T47D (cell line): ENCODE measurements at places on chromosomes 2 and 18.

DNA sequence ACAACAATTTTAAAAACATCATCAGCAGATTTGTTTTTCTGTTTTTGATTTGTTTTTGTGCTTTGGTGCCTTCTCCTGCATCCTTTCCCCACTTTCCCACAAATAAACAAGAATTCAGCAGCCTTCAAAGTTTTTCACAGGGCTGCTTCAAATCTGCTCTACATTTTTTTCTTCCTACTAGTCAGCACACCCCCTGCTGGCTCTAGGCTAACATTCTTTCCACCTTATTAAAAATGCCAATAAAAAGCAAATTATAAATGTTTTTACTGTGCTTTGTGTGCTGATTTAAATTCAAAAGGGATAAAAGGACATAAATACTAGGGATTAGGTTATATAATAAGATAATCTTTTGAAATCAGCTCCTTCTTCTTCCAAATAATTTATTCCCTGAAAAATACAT is 6.2 kb upstream of the CNTNAP5 start:
- no peak for DNase-seq

GRCh38 chr2:105328281-105329196 is 996 bp downstream of the TGFBRAP1 start:
- peak; percentile 15 for DNase-seq

DNA sequence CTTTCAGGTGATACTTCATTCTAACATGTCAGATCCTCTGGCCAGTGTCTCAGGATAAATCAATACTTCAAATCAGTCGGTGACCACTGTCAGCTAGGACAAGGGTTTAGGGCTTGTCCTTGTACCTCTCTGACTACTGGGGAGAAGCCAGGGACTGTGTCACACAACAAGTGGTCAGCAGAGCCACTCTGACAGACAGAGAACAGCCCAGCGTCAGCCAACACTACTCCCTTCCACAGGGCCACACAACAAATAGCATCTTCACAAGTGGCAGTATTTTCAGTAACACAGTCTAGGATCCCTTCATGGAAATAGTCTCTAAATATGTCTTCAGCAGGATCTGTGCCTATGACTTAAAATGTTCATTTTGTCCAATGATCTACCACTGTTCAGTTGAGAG is 14.2 kb downstream of the FLACC1 start:
- DNase-seq, result no peak

DNA sequence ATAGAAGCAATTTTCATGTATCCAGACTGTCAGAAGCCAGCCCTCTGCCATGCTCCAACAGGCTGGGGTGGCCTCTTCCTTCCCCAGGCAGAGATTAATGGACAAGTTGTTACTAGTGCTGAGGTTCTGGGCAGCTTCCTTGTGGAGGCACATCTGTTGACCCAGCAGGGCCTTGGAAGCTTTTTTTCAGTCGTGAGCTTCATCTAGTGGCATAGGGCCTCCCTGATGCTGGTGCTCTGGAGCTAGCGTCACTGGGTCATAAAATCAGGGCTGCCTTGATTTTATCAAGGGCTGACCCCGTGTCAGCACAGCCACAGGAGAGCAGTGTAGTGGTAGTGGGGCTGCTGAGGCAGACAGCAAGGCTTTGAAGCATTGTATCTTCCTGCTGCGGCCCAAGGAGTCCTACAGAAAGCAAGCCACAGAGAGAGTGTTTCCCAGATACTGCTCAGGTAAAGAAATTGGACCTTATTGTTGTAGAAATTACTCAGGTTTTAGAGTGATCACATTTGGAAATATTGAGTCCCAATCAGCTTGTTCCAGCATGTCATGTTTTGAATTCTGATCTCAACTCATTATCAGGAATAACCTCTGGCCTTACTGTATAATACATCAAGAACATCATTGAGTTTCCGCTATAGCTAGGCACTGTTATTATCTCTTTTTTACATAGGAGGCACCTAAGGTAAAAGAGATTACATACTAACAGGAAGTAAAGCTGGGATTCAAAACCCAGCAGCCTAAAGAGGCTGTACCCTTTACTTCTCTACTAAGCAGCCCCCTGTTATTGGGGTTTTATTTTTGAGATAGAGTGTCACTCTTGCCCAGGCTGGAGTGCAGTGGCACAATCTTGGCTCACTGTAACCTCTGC is 92.3 kb upstream of the ALPP start:
- DNase-seq, result no peak

DNA sequence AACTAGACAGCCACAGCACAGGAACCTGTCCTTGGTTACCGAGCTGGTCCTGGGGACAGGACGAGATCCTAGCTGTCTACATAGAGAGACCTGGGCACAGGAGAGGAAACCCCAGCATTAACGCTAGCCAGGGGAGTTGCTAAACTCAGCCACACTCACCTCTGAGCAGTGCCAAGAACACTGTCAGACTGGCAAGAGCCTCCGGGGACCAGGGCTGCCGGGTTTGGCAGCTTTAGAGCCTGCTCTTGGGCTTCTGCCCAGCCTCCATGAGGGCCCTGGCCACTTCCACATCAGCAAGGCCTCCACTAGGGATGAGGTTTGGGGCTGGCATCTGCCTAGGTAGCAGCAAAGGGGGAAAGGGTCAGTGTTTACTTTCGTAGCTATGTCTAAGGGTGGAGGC is 6.7 kb downstream of the TMBIM1 start:
- peak; percentile 69 for DNase-seq

DNA sequence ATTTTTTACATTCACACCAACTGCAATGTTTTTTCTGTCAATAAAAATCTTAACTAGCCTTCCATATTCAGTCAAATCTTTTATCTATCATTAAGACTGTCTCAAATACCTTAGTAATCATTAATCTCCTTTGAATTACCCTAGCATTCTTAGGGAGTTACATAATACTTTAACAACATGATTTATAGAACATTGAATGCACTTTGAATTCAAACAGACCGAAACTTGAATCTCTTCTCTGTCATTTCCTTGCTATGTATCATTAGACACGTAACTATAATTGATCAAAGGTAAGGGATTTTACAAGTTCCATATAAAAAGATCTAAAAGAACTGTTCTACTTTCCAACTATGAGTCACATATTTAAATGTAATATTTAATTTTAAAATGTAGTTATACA is 330.9 kb downstream of the RIT2 start:
- DNase-seq, result no peak

- no peak for DNase-seq
Measured at GRCh38 chr18:38497266-38497665, 931.7 kb upstream of the CELF4 start.

DNA sequence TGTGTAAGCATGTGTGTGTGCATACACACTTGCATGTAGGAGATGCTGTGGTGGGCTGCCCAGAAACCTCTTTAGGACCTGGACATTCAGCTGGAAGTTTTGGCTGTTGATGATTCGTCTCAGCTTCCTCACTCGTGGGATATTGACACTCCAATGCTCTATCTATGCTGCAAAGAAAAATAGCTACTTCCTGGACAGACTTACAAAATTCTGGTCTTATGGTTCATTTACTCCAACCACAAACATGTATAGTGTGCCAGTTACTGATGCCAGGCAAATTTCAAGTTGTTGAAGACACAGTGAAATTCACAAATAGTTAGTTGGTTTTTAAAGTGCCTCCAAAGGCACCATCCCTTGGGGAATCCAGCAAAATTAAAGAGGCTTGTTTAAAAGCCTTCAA is 882.6 kb downstream of the CPS1 start:
- no peak for DNase-seq

DNA sequence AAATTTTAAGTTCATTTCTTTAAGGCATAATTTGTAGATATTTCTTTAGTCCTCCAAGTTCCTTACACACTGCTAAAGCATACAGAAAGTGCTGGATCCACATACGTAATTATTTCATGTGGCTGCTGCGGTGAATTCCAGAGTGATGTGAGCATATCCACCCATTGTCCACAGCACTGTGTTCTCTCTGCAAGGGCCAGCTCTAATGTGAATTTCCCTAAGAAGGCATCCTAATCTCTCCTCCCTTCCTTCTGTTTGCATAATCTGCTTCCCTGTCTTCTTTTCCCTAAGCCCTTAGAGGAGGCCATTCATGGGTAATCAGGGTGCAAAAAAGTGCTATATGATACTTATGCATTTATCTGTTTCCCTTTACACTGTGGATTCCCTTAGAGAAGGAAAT is 57.2 kb downstream of the COBLL1 start:
- DNase-seq, result no peak

GRCh38 chr18:21163647-21164547 is 52.3 kb upstream of the ROCK1 start:
- no peak for DNase-seq

- no peak for DNase-seq
Measured at GRCh38 chr2:118124288-118124891, 36.1 kb downstream of the INSIG2 start.

- no peak for DNase-seq
Measured at GRCh38 chr2:10814571-10815331, 2.2 kb upstream of the PDIA6 start.

GRCh38 chr18:51171625-51172259 is 25.7 kb downstream of the MEX3C start:
- no peak for DNase-seq

DNA sequence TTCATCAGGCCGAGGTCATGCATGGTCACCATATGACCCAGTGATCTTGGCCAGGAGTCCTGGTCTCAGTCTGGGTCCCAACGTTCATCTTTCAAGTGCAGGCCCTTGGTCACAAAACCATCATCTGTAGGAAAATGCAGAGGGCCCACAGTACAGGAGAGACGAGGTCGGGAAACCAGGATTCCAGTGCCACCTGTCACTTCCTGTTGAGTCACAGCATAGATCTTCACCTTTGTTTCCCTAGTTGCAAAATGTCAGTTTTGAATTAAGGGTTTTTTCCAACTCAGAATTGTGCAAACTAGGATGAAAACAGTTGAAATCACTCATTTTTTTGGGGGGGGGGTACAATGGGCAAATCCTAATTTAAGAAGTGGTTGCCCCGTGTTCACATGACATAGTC is 162.2 kb downstream of the INSIG2 start:
- no peak for DNase-seq

- no peak for DNase-seq
Measured at GRCh38 chr18:79406708-79407107, 11.0 kb downstream of the NFATC1 start.

- DNase-seq, result no peak
Measured at GRCh38 chr2:239383759-239384156, 17.1 kb downstream of the HDAC4 start.

DNA sequence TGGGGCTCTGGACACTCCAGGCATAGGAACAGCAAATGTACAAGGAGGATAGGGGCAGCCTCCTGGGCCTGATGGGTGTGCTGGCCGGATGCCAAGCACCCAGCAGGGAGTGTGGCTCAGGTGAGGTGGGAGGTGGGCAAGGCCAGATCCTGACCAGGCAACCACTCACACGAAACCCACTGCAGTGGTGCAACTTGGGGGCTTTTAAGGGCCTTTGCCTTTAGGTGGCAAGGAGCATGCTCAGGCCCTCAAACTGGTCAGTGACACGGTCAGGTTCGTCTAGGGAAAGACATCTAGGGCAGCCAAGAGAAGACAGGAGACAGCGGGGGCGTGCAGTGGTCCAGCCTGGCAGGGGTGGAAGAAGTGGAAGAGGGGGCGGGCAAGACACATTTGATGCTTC is 18.4 kb upstream of the TEX51 start:
- DNase-seq, result no peak

GRCh38 chr2:186068139-186068801 is 329.7 kb downstream of the FSIP2 start:
- no peak for DNase-seq

- DNase-seq, result no peak
Measured at GRCh38 chr2:239695728-239696240, 295.0 kb upstream of the HDAC4 start.

GRCh38 chr2:223486751-223487150 is 115.4 kb downstream of the SCG2 start:
- no peak for DNase-seq

DNA sequence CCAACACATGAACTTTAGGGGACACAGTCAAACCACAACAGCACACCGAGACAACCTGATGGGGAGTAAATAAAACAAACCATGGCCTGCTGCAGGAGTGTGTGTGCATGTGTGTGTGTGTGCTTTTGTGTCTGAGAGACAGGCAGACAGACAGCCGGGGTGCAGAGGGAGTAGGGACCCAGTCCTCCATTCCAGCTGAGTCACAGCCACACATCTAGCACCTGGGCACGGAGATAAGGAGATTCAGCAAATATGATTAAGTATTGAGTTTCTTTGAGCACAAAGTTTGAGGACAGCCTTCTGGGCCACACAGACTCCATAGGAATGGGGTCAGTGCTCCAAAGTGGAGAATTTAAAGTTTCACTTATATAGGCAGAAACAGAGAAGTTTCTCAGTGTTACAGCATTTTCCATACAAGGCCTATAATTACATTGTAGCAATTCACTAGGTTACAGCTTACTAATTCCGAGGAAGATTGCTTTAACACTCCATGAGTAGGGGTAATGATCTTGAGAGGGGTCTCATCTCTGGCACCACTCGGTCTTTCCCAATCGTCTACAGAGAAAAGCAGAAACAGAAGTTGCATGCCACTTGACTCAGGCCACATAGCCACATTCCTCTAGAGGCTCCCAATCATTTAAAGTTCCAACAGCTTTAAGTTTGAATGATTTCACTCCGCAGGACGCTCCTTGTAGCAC is 30.8 kb upstream of the PRLH start:
- no peak for DNase-seq

- no peak for DNase-seq
Measured at GRCh38 chr18:9708434-9709303, 568 bp downstream of the RAB31 start.

DNA sequence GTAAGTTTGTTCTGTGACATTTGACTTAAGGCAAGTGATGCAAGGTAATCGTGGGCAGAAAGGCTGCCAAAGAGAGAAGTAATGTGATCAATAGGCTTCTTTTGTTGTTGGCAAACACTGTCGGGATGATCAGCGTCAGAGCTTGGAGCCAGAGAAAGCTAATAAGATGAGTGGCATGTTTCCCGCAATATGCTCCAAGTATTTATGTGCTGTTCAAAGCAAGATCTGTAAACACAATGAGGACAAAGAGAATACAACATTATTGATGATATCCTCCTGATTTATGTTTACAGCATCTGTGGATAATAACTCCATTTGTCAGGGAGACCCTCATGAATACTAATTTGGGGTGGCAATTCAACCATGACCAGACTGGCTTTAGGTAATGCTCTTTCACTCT is 603.3 kb downstream of the TDRD15 start:
- DNase-seq, result no peak

DNA sequence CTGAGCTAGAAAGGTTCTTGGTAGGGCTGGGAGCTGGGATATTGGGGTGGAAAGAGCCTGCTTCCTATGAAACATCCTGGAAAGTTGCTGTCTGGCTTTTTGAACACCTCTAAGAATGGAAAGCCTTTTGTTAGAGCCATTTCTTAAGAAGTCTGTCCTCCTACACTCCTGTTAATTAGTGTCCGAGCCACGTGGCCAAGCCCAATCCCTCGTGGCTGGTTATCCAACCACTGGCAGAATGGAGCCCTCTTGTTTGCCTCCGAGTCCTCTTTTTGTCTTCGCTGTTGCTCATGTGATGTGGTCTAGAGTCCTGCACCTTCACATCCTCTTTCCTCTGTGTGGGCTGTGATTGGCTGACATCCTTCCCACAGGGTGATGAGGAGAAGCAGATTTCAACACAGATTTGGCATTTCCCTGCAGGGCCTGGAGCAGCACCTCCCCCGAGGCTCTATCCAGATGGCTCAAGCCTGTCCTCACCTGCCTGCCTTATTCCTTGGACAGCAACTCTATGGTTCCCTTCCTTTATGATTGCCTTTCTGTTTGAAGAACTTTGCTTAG is 8.2 kb upstream of the TOGARAM2 start:
- no peak for DNase-seq

- DNase-seq, result no peak
Measured at GRCh38 chr2:128424406-128425171, 105.9 kb upstream of the HS6ST1 start.

- DNase-seq, result no peak
Measured at GRCh38 chr2:39719317-39719716, 53.6 kb downstream of the TMEM178A start.

- no peak for DNase-seq
Measured at GRCh38 chr2:22282220-22282619, 1102.8 kb upstream of the KLHL29 start.
